Hematopoietic multipotent progenitor cell treated with erythropoietin and hydrocortisone succinate and interleukin-3 and kit ligand, for 8 days (in vitro differentiated cells): ENCODE measurements at places on chromosomes 4 and X.

- DNase-seq, result no peak
Observed at GRCh38 chr4:26884026-26884425, 23.4 kb downstream of the STIM2 start.

- peak; percentile 85 for DNase-seq
Observed at GRCh38 chr4:53196882-53197771, 168.7 kb downstream of the SCFD2 start.

- peak; percentile 31 for DNase-seq
Observed at GRCh38 chr4:55615008-55615407, 21.1 kb downstream of the NMU start.

GRCh38 chr4:126137782-126138170 lies 823.0 kb downstream of the FAT4 start:
- no peak for DNase-seq

DNA sequence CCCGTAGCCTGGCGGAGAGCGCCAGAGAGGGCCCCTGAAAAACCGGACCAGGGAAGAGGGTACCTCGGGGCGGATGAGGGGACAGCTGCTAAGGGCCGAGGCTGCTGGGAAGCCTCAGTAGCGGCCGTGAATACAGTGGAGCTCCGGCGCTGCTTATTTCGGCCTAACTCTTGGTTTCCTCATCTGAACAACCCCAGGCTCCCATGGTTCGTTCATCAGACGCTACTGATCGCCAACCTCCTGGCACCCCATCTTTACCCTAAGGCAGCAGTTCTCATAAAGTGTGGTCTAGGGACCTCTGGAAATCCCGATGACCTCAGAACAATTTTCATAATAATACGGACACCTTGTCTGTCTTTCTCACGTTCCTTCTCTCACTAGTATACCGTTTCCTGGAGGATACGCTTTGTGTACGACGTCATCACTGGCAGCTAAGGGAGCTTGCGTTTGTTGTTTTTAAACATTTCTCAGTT lies 645 bp upstream of the RAB28 start:
- no peak for DNase-seq

- no peak for DNase-seq
Observed at GRCh38 chr4:126799971-126800574, 832.7 kb upstream of the INTU start.

GRCh38 chr4:186342582-186342981 lies 76.6 kb downstream of the F11 start:
- DNase-seq, result no peak

DNA sequence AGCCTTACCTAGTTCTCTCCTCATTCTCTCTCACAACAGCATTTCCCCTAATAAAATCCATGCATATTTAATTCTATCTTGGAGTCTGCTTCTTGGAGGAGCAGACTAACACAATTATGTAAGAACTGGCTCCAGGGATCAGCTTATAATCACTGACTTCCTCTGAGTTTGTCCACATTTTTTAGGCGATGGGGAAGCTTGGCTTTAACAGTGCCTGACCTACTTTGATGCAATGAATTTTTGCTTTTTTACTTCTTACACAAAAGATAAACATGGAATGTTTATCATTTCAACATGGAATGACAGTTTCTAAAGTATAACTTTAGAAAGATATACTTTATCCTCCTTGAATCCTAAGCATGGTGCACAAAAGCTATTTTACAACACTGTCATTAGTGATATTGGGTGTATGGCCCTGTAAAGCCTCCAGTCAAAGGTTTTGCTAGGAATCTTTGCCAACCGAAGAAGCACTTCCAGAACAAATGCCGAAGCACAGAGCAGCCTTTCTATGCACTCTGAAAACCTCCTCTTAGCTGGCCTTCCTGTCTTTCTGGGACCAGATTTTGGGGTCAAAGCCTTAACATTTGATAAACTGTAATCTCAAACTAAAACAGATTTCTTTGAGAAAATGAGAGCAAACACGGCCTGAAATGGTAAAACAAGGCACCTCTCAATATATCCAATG lies 736 bp downstream of the BDH2 start:
- no peak for DNase-seq

DNA sequence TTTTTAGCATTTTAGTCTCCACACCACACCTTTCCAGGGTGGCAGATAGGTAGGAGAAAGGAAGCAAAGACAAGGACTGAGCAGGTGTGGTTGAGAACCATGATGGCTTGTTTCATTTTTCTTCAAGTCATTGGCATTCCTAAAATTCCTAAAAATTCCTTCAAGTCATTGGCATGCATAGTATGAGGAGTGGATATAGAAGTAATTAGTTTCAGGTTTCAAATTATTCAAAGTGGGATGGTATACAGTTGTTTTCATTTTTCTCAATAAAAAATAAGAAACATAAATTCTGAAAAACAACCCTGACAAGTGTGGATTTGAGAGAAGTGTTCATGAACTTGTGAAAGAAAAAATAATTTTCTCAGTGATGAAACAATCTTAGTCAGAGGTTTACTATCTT lies 22.3 kb upstream of the HERC3 start:
- DNase-seq, result no peak
